Stimulated activated CD8-positive, alpha-beta memory T cell treated with anti-CD3 and anti-CD28 coated beads, Interleukin-4, amount 100 ng/mL, for 24 hours (primary cell): ENCODE measurements at places on chromosomes 4 and X.

DNA sequence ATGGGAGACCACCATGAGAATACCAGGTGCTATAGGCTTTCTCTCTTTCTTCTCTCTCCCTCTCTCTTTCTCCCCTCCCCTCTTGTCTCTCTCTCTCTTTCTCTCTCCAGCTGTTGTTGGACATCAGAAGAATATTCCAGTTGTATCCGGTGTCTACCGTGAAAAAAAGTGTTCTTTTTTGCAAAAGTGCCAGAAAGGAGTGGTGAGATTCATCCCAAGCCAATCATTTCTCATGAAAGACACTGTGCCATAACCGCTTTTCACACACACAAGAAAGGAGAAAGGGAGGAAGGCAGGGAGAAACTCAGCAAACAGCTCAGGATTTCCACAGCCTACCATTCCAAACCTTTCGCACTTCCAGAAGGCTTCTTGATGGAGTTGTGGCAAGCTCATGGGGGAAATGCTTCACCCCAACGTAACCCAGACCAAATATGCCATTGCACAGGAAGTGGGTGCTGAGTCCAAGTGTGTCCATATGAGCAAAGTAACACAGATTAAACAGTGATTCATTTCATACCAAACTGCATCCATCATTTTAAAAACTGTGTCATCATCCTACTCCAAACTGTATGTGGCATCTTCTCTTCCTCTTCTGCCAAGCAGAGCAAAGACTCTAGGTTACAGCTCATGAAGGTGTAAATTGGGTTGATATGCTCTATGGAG lies 224.0 kb downstream of the APBB2 start:
- DNase-seq = no peak

GRCh38 chr4:88138561-88138960 lies 19.9 kb downstream of the ABCG2 start:
- DNase-seq = no peak

DNA sequence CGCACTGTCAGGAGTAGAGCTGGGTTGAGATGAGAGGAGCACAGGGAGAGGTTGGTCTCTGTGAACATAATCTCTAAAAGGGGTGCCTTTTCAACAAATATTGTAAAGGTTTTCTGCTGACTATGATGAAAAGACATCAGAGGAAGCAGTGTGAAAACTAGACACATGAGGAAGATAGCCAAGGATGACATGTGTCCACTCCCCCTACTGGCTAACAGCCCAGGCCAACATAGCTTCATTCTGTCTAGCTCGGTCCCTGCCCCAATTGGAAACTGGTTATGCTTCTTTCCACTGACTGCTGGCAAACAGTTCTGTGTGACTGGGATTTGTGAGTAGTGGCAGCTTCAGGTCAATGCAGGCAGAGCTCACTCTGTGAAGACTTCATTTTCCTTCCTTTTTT lies 115.4 kb upstream of the ESX1 start:
- no peak for DNase-seq

GRCh38 chrX:115259238-115259875 lies 25.5 kb upstream of the LRCH2 start:
- DNase-seq = no peak

- DNase-seq = no peak
Measured at GRCh38 chr4:68987007-68987406, 35.4 kb upstream of the UGT2A3 start.

GRCh38 chr4:2583092-2583491 lies 46.6 kb downstream of the FAM193A start:
- DNase-seq = no peak

DNA sequence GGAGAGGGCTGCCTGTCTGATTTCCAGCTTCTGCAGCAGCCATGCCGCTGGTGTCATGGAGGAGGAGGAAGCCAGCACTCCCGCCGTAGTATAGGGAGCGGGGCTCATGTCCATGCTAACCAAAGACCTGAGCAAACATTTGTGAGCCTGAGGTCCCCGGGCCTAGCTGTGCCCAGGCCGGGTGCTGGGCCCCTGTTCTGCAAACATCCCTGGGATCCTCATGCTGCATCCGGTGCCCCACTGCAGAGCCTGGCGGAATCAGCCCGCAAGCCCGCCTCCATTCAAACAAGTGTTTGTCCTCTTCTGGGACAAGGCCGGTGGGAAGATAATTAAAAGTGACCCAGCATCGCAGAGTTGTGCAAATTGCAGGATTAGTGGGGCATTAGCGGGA lies 106.3 kb downstream of the SORCS2 start:
- DNase-seq = no peak

GRCh38 chrX:112941209-112941837 lies 100.7 kb upstream of the AMOT start:
- no peak for DNase-seq

- no peak for DNase-seq
Measured at GRCh38 chrX:29535212-29536162, 679.9 kb upstream of the MAGEB2 start.

DNA sequence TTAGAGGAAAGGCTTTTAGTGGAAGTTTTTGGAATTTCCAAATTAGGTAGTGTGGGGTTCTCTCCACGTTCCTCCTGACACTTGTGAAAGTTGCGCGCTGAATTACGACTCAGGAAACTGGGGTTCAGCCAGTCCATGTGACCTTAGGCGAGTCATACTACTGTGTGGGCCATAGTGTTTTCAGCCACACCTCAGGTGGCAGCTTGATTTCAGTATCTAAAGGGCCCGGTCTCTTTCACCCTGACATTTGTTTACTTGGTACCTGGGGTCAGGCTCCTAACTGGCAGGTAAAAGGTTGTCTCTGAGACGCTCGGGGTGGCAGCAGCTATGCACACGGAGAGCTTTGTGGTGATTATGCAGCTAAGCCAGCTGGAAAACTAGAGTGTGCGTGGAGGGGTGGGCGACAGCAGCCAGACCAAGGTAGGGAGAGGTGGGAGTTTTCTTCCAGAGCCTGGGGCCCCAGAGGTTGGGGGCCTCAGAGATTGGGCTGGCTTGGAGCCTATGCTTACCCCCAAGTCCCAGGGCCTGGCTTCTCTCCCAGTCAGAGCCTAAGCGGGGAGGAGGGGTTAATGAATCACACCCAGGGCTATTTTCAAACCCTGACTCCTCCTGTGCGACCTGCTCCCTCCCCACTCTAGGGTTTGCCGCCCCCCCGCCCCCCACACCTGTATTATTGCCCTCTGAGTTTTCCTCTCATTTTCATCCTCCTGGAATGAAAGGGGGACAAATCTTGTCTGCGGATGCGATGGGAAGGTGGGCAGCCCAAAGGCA lies 47.2 kb downstream of the STARD8 start:
- DNase-seq = no peak

DNA sequence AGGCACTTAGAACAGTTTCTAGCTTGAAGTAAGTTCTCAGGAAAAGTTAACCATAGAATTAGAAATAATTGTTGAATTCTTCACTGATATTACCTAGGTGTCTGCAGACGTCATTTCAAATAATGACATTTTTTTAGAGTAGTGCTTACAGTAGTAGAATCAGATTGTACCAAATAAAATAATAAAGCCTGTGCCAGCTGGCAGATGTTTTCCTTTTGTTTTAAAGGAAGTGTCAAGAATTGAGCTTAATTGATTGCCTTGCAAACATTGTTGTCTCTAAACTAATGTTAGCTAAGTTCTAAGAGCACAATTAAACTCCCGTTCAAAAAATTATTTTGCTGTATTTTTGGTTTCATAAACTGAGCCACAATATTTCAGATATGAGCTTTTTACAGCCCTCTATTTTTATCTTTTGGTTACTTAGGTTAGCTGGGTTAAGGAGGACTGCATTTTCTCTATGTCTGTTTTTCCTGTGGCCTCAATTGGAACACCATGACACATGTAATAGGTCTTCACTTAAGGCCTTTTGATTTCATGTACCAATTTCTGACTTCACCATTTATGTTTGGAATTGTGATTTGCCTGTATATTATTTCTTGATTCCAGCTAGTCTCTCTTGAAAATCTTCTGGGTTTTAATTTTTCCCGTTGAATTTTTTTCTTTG lies 64.2 kb downstream of the DCUN1D4 start:
- no peak for DNase-seq

DNA sequence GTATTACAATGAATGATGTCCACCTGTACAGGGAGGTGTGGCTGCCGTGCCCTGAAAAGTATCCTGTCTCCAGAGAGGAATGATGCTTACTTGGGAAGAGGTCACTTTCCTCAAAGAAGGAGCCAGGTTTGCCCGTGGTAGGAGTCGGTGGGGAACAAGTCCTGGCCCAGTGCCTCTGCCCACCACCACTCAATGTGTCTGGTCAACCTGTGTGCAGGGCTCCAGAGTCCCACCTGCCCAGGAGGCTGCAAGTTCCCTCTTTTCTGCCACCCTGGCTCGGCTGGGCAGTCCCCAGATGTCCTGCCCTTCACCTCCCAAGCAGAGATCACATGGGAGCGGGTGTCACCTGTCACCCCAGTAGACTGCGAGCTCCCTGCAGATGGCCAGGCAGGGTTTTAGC lies 75.4 kb upstream of the C4orf50 start:
- DNase-seq = no peak

- no peak for DNase-seq
Measured at GRCh38 chr4:41212616-41213203, 1.6 kb downstream of the APBB2 start.

DNA sequence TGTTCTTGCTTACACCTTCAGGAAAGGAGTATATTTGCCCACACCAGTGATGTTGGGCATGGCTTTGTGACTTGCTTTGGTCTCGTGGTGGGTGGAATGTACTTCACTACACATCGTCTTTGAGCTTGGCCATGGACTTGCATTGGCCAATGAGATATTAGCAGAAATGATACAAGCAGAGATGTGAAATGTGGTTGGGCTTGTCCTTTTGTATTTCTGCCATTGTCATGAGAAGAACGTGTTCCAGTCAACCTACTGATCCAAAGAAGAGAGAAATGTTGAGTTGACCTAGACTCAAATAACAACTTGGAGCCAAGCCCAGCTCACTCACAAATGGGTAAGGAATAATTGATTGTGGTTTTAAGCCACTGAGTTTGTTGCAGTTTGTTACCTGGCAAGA lies 138.4 kb upstream of the ARX start:
- DNase-seq = no peak

- no peak for DNase-seq
Measured at GRCh38 chrX:103747163-103747562, 29.5 kb upstream of the PLP1 start.

DNA sequence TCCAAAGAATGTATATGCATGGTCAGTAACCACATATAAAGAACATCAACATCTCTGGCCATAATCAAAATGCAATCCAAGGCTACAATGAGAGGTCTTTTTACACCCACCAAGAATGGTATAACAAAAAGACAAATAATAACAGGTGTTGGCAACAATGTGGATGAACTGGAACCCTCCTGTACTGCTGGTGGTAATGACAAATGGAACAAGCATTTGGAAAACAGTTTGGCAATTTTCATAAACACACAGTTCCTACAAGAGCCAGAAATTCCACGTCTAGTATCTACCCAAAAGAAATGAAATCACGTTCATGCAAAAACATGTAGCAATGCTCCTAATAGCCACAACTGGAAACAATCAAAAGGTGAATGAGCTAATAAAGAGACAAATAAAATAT lies 11.7 kb downstream of the UGT2B4 start:
- DNase-seq = no peak

- no peak for DNase-seq
Measured at GRCh38 chrX:118519411-118520215, 24.0 kb downstream of the DOCK11 start.

DNA sequence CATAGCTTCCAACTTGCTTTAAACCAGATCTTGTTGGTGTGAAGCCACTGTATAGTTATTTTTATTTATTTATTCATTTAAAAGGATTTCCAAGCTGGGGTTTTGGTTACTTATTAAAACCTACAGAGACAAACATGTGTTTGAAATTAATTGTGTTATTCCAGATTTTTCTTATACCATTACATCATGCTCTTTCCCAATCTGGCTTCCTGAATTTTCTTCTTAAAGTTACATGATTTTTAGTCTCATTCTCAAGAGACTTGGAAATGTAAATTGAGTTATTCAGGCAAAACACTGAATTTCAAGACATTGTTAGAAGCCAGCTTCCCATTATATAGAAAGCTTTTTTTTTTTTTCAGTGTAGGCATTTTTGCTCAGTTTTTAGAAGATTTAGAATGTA lies 381.9 kb downstream of the IL1RAPL1 start:
- no peak for DNase-seq

GRCh38 chr4:31272331-31273061 lies 552.3 kb downstream of the PCDH7 start:
- DNase-seq = no peak

DNA sequence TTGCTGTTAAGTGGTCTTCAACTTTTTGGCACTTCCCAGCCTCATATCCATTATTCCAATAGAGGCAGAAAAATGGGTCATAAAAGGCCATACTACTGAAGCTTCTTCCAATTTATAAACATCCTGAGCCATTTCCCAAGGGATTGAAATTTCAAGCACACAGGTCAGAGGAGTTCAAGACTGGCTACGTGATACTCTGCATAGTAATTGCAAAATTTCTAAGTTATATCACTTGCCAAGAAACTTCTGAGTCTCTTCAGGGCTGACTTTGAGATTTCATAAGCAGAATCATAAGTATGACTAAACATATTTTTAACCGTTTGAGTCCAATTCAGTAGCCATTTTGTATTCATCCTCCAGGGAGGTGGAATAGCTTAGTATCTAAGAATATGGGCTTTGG lies 75.6 kb upstream of the RXFP1 start:
- DNase-seq = no peak

- DNase-seq = no peak
Measured at GRCh38 chrX:42748067-42748850, 29.7 kb downstream of the PPP1R2C start.

DNA sequence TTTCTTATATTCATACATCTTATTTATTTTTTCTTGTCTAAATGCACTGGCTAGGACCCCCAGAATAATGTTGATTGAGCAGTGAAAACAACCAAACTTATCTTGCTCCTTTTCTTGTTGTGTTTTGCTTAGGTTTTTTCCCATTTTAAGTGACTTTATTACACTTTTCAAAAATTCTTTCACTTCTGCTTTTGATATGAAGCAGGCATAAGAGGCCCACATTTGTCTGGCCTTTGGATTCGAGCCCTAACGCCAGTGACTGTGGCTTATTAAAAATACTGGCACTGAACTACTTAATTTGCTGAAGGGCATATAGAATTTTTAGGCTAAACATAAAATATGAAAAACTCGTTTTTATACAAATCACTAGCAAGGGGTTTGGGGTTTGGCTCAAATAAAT lies 197.0 kb downstream of the ASB9 start:
- DNase-seq = no peak

DNA sequence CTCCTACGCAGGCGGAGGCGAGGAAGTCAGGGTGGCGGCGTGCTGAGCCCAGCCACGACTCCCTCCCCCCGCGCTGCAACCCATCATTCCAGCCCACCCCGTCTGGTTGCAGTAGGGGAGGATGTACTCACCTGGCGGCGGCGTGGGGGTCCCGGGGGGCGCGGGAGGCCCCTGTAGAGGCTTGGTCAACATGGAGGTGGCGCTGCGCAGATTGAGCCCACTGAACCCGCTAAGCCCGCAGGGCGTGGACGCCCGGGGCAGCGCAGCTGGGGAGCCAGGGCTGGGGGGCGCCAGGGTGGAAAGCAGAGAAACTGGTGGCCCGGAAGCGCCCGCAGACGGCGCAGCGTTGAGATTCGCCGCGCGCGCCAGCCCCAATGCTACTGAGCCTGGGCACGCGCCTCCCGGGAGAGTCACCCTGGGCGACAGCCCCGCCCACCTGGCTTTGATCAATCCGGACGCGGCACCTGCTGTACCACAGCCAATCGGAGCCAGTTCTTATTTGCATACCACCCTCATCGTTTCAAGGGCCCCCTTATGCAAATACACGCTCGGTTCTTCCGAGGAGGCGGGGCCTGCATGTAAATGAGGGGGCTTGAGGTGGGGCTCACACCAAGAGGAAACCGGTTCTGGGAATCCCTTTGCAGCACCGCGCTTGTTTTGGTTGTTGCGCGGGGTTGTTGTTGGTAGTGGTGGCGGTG lies at the start of gene PIM2:
TSS of gene PIM2 (minus strand) at position 382 of the 698 bp plus-strand sequence. CDS start at position 192, 190 bp downstream.
- peak; percentile 80 for DNase-seq

- DNase-seq = peak; percentile 4
Measured at GRCh38 chr4:17811078-17811603, 362 bp downstream of the NCAPG start.
